ENCODE measurements at places on chromosomes 5 and 9.

- DNase-seq: no peak
Measured at GRCh38 chr9:86860006-86860405, 87.3 kb downstream of the GAS1 start.

DNA sequence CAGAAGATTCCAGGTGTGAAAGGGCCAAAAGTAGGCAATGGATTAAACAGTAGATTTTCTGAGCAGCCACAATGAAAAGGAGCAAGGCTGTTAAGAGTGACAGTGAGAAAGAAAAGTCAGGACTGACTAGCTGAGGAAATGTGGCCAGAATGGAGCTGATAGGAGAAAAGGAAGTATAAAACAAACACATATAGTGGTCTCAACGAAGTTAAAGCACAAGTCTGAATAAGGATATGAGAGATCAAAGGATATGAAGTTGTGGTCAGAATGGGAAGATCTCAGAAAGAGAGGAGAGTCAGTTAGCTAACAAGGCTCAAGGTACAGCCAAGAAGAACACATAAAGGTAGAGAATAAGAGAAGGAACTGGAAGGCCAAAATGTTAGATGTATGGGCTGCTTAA is 39.9 kb downstream of the FNIP1 start:
- DNase-seq: no peak

GRCh38 chr5:131942016-131942415 is 3.4 kb downstream of the MEIKIN start:
- no peak for DNase-seq

GRCh38 chr9:99592834-99593574 is 228.7 kb upstream of the NR4A3 start:
- DNase-seq: no peak

GRCh38 chr5:17154211-17154996 is 63.0 kb upstream of the BASP1 start:
- no peak for DNase-seq

GRCh38 chr5:116982035-116982434 is 407.4 kb upstream of the SEMA6A start:
- DNase-seq: no peak

DNA sequence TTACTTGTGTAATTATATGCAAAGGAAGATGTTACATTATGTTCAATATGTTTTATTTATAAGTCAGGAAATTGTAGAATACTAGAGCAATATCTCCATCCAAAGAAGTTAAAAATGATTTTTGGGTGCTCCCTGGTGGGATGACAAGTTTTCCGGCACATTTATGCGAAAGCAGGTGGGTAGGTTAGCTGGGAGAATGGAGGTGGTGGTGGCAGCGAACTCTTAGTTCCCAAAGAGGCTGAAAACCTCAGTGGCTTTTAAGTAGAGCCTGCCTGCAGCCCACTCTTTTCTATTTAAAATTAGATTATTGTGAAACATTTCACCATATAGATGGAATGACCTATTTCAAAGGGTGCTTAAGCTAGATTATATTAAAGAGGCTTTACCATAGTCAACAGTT is 51.8 kb downstream of the ANKRD33B start:
- DNase-seq: no peak

DNA sequence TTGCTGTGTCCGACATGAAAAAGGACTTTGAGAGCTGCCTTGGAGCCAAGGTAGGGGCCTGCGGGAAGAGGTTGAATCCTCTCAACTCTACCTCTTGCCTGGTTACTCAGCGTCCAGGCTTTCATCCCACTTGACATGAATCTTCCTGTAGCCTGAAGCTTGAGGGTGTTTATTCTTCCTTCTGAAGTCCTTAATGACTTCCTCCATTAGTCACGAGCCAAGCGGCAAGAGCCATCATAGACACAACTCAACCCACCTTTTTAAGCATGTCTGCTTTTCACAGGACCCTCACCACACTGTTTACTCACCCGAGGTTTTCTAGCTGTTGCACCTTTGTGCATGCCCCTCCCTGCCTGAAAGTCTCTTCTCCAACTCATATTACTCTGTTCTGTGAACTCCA is 40.2 kb downstream of the ACO1 start:
- DNase-seq: no peak

- no peak for DNase-seq
Measured at GRCh38 chr5:121704291-121704690, 147.4 kb upstream of the FTMT start.

GRCh38 chr5:103208460-103208859 is 50.1 kb upstream of the MACIR start:
- no peak for DNase-seq

GRCh38 chr5:91830361-91830953 is 447.3 kb upstream of the ARRDC3 start:
- no peak for DNase-seq

- DNase-seq: no peak
Measured at GRCh38 chr9:36716496-36716895, 143.8 kb downstream of the MELK start.

GRCh38 chr5:142478113-142478512 is 153.3 kb upstream of the SPRY4 start:
- no peak for DNase-seq

DNA sequence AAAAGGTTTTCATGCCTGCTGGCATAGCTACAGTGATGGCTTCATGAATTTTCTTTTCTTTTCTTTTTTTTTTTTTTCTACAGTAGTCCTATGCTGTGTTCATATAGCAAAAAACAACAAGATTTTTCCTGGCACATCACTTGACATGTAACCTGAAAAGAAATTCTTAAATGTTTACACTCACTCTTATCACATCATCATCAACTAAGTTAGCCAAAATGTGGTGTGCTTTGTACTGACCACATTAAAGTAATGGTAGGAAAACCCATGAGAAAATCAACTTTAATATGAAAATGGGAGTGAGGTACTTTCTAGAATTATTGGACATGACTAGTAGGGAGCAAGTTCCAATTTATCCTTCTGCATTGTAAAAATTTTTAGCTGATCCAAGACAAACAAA is 146.7 kb downstream of the SSBP2 start:
- no peak for DNase-seq

DNA sequence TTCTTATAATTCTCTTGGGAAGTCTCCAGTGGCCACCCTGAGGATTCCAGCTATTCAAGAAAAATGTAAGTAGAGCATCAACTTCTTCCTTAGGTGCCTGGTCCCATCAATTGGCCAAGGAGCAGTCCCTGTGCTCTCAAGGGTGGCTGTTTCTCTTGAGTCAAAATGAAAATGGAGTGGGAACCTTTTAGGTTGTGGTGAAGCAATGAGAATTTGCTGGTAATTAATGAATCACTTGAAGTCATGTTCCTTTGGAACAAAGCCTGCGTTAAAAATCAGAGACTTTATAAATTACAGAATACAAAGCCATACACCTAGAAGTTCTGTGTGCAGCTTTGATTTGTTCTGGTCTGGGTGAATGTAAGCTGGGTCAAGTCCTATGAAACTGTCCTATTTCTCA is 48.9 kb downstream of the IL31RA start:
- no peak for DNase-seq

- no peak for DNase-seq
Measured at GRCh38 chr9:15353892-15354291, 46.9 kb upstream of the TTC39B start.

DNA sequence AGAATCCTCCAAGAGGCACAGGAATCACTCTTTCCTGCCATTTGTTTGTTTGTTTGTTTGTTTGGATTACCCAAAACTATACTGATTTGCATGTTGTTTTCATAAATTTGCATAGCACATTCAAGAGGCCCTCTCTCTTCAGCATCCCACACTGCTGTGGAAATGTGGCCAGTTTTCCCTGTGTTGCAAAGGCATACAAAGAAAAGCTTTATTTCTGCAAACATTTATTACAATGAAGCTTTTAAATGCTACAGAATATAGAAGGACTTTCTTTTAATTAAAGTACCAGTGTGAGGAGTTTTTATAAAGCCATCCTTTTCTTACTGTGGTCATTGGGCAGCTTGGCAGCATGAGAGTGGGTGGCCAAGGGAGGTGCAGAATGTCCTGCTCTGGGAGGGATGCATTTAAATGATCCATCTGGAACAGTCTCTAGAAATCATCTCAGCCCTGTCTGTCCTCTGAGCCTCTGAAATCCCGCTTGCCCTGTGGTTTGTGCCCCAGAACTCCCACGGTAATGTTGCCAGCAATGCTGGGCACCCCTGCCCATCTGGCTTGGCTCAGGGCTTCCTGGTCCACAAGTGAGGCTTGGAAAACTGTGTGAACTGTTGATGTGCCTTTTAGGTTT is 356.8 kb upstream of the KIF2A start:
- no peak for DNase-seq

GRCh38 chr9:72954431-72955125 is 1.7 kb upstream of the ALDH1A1 start:
- DNase-seq: no peak
